NCI-H1694 treated with DMSO at 0.1 percent for 48 hours (cell line): ENCODE measurements at places on chromosomes 7 and 10.

- DNase-seq, result no peak
Measured at GRCh38 chr10:35889226-35889625, 247.1 kb upstream of the FZD8 start.

DNA sequence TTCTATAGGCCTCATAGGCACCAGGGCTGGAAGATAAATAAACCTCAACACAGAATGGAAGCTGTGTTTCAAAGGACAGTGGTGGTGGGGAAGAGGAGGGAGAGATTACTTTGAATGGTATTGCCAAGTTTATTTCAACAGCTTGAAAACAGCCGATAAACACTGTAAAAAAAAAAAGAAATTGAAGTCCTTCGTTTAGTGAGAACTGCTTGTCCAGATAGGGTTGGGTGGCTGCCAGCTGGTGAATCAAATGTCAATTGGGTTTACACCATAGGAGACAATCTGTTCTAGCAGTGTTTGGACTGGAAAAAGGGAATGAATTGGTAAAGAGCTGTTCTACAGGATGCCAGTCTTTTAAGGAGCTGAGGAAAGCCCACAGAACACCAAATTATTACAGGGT is 254.8 kb downstream of the PHF14 start:
- peak; percentile 73 for DNase-seq

DNA sequence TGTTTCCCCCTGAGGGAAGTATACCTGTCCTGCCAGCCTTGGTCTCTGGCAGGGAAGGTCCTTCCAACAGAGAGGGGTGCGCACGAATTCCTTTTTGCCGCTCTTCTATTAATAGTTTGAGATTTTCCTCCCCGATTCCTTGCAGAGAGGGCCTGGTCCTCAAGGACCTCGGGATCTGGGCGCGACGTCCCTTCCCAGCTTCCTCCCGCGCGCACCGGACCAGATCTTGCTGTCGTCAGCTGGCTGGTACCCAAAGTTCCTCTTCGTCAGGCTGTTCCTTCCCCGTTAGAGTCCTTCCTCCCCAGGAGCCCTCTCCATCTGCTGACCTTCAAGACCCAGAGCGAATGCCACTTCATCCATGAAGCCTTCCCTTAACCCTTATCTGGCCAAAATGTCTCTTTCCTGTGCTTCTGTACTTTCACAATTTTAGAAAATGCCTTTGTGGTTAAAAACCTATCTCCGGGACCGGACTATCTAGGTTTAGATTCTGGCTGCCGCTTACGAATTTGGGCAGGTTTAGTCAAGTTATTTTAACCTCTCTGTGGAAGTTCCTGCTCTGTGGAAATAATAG is 851 bp upstream of the GOT1 start:
- no peak for DNase-seq

DNA sequence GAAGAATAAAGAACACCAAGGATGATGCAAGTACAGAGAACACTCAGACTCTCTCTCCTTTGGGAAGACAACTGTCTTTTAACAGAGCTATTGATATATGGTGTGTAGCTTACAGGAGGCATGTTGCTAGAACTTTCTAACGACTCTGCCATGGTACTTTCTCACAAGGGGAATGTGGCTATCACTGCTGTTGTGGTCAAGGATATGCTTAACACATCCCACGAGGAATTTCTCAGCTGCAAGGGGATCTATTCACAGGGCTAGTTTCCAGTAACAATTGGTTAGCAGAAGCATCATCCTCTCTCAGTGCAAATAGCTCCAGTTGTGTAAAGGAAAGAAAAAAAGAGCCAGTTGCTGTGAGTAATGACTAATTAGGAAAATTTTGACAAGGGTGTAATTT is 826.0 kb downstream of the SORCS1 start:
- DNase-seq, result no peak

DNA sequence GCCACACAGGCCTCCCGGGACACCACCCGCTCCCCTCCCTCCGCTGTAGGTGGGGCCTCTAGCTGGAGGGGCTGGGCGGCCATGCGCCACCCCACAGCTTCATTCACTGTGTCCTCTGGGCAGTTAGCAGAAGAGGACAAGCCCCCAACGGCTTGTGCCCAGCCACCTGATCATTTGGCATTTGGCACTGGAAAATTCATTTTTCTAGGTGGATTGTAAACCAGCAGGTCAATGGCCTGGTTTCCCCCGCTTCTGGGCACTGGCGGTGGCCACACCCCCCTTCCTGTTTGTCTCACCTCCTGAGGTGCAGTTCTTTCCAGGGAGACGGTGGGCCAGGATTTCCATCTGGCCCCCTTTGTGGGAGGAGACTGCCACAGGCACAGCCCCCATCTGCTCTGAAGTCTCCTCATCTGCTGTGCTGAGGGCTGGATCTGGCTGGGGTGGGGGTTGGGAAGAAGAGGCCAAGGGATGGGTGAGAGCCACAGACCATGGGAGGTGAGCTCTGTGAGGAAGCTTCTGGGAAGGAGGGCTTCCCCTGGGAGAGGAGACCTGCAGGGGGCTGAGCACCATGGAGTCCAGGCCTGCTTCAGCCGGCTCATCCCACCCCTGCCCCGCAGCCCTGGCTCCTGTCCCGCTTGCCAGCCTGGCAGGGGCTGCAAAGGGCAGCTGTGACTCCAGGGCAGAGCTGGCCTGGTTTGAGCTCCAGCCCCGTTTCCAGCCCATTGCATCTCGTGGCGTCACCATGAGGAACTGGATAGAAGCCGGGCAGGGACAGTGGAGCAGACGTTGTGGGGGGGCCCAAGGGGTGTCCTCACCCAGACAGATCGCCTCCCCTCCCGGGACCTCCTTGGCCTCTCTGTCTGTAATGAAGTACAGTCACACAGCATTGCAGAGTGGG is 40.1 kb upstream of the SLC29A3 start:
- peak; percentile 44 for DNase-seq
